ENCODE measurements at places on chromosomes 12 and 14.

DNA sequence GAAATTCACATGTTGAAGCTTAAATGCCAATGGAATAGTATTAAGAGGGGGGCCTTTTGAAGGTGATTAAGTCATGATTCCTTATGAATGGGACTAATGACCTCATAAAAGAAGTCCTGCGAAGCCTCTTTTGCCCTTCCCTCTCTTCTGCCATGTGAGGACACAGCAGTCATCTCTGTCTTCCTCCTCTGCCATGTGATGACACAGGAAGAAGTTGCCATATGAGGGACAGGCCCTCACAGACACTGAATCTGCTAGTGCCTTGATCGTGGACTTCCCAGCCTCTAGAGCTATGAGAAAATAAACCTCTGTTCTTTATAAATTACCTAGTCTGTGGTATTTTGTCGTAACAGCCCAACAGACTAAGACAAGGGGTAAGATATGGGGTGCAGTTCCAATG is 100.7 kb downstream of the VCPKMT start:
- DNase-seq: no peak

DNA sequence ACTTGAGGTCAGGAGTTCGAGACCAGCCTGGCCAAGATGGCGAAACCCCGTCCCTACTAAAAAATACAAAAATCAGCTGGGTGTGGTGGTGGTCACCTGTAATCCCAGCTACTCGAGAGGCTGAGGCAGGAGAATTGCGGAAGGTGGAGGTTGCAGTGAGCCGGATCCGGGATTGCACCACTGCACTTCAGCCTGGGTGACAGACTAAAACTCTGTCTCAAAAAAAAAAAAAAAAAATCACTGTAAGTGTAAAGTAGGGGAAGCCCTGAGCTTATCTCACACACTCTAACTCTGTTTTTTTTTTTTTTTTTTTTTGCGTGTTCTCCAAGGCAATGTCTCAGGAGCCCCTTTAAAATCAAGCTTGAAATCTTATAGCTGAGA is 421 bp upstream of the RBMS2 start:
- no peak for DNase-seq

DNA sequence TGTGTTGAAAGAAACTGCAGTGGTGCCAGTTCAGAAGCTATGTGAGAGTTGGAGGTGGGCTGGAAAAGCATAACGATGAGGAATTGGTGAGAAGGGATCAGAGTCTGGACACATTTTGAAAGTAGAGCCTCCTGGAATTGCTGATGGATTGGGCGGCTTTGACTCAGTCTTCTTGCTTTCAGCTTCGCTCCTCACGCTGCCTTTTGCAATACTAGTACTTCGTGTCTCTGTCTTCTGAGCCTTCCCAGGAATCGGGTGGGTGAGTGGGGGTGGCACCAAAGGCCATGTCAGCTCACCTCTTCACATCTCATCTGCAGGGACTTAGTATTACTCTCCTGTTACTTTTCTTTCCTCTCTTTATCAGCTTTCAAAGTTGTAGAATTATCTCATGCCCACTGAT is 101.6 kb upstream of the RFX4 start:
- no peak for DNase-seq

GRCh38 chr12:120961604-120962531 is 16.5 kb upstream of the HNF1A start:
- DNase-seq: no peak

GRCh38 chr12:79298506-79298905 is 392.3 kb downstream of the PAWR start:
- DNase-seq: no peak

DNA sequence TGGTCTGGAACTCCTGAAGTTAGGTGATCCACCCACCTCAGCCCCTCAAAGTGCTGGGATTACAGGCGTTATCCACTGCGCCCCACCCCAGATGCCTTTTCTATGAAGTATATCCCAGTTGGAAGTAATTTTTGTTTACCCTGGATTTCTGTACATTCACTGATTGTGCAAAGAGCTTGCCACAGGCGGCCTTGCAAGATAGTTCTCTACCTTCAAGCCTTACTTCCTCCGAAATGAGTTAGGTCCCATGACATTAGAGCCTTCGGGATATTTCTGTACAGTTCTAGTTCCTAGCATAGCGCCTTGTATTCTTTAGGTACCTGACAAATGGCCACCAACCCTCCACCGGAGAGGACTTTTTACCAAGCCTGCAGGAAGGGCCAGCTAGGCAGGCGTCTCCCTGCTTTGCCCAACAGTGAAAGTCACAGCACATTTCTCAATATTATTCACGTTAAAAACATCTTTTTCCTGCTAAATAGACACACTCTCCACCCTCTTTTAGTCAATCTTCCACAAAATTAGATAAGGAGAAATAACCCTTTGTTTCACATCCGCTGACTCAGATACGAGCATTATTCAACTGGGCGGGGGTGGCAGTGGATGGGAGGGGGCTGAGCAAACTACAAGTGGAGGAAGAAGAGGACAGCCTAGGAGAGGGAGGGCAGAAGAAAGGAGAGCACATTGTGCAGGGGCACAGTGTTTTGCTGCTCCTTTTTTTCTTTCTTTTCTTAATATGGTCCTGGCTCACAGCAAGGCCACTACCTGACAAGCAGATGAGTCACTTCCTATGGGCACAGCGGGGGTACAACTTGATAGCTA is 40.0 kb upstream of the CAPRIN2 start:
- no peak for DNase-seq

DNA sequence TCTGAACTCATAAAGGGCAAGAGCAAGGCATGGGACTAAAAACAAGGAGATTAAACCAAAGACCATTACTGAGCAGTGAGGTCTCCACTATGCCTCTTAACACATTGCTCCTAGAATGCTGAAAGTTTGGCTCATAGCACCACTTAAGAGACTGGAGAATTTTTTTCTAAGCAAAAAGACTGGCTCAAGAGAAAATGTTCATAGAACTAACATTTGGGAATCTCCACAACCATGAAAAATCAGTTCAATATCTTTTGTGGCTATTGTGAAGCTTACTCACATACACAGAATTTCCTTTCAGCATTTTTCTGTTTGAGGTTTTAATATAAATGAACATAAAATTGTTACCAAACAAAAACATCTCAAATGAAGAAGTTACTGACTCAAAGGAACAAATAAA is 255.8 kb downstream of the CCDC91 start:
- DNase-seq: no peak
